NCI-H1048 (cell line): ENCODE measurements at places on chromosomes 16 and 17.

DNA sequence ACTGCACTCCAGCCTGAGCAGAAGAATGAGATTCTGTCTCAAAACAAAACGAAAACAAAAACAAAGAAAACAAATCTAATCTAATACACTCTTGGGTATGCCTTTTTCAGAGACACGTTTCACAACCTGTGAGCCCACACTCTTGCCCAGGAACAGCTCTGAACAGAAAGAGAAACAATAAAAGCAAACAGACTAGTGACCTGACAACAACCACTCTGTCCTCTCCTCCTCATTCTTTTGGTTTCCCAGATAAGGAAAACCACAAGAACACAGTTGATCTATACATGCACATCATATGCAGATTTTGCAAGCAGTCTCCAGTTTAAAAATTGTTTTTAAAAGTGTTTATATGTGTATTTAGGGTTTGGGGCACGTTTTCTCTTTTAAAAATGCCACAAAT lies 1.3 kb downstream of the MKS1 start:
- DNase-seq, result no peak

- DNase-seq, result no peak
Measured at GRCh38 chr17:12395733-12396354, 269.8 kb upstream of the MYOCD start.

GRCh38 chr16:30136971-30137605 lies 14.1 kb upstream of the MAPK3 start:
- DNase-seq, result no peak

DNA sequence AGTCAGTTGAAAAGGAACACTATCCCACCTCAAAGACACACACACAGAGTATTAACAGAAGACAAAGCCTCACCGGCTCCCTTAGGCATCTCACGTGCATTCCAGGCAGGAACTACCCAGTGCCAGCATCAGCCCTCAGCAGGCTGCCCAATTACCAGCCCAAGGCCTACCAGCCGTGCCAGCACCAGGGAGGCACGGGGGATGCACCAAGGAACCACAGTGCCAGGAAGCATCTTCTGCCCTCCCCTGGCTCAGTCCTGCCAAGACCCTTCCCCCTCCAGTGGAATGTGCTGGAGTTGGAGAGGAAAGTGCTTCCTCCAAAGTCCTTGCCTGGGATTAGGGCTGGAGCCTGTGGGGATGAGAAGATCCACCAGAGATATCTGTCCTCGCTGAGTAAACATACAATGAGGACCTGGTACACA lies 11.0 kb upstream of the KRT19 start:
- DNase-seq, result no peak

- DNase-seq, result no peak
Measured at GRCh38 chr17:17605729-17606088, 14.2 kb upstream of the PEMT start.

DNA sequence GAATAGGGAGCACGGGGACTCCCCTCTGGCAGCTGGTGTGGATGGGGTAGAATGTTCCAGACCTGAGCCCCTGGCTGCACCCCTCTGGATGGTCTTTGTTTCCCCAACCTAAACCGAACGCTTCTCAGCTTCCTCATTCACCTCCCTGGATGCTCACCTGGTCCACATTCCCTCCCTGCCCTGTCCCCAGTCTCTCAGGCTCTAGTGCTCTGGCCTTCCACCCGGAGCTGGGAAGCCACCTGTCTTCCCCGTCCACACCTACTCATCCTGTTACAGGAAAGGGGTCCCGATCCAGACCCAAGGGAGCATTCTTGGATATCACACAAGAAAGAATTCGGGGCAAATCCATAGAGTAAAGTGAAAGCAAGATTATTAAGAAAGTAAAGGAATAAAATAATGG lies 73.5 kb downstream of the CYLD start:
- DNase-seq, result no peak

DNA sequence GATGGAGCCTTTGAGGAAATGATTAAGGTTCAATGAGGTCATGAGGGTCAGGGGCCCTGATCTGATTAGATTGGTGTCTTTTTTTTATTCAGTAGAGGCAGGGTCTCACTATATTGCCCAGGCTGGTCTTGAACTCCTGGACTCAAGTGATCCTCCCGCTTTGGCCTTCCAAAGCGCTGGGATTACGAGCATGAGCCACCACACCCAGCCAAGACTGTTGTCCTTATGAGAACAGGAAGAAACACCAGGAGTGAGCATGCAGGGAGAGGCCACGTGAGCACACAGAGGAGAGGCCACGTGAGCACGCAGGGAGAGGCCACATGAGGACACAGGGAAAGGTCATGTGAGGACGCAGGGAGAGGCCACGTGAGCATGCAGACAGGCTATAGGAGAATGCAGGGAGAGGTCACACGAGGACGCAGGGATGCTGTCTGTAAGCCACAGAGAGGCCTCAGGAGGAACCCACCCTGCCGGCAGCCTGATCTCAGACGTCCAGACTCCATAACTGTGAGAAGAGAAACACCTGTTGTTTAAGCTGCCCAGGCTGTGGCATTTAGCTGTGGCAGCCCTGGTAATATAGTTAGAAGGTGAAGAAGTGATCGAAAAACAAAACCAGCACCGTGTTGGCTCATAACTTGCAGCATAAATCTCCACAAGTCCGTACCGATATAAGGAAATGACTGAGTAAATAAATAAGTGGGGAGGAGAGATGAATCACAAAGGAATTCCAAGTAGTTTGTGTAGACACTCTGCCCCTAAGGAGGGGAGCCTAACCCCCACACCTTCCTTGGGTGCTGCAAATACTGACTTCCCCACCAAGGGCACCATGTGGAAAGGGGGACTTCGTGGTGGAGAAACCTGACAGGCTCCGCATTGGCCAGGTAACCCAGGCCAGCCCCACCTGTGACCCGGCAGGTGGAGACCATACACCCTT lies 14.6 kb upstream of the CSNK1D start:
- DNase-seq, result no peak

- DNase-seq, result no peak
Measured at GRCh38 chr16:55282441-55282840, 41.6 kb upstream of the IRX6 start.

- DNase-seq, result no peak
Measured at GRCh38 chr17:75509528-75510258, 5.6 kb downstream of the CASKIN2 start.

- no peak for DNase-seq
Measured at GRCh38 chr16:71249399-71249798, 18.9 kb upstream of the HYDIN start.

GRCh38 chr17:57587193-57587969 lies 157.7 kb downstream of the CCDC182 start:
- DNase-seq, result no peak

DNA sequence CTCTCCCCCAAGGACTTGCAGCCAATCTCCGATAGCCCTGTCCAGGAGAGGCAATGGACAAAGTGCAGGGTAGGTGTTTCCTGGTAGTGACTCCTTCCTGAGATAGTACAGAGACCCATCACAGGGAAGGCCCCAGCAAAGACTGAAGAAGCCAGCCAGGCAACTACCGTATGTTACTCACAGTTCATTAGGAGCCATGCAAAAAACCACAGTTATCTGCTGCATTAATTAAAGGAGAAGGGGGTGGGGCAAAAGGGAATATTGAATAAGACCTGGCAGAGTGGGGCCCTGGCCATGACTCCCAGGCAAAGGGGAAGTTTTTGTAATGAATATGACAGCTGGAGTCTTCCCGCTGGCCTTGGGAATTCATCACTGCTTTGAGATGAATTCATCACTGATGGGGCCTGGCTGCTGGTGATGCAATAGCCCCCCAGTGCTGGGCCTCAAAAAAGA lies 2.5 kb upstream of the SLC13A2 start:
- no peak for DNase-seq

DNA sequence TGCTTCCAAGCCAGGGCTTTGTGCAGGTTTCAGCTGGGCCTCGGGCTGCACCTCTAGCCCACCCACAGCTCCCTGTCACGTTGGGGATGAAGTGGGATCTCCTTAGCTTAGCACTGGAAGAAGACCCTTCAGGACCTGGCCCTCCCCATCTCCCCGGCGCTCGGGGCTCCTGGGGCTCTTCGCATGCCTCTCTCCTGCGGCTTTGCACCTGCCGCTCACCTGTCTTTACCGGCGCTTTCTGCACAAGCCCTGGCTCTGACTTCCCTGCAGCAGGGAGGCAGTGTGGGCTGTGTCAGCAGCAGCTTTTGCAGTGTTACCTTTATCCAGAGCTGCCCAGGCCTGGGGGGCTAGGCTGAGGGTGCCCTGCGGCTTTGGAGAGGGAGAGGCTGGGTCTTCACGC lies 52.3 kb downstream of the NT5M start:
- no peak for DNase-seq

GRCh38 chr17:74448756-74449155 lies 16.9 kb downstream of the GPRC5C start:
- DNase-seq, result no peak

DNA sequence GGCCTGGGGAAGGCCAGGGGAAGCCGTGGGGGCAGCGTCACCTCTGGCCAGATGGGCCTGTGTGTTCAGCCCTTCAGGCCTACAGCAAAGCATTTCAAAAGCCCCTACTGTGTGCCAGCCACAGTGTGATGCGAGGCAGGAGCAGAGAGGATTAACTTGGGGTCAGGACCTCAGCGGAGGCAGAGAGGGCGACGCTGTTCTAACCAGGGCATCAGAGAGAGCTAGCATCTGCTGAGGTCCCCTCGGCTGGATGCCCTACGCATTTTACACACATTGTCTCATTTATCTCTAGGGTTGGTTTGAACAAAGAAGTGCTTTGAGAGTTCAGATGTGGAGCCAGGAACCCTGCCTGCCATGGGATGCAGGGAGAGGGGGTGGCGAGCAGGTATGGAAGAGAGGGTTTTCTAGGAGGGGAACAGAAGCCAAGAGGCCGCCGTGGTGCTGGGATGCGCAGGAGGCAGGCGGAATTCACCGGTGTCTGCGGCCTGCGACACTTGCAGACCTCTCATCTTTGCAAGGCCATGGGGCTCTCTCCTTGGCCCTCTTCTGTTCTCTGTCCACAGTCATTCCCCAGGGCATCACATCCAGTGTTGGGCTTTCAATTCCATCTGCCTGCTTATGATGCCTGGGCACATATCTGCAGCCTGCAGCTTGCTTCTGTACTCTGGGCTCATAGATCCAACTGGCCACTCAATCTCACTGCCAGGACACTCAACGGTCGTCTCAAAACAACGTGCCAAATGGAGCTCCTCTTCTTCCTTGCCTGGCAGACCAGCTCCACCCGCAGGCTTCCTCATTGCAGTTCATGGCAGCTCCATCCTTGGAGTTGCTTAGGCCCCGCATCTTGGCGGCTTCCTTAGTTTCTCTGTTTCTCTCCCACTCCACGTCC lies 8.1 kb upstream of the NKD1 start:
- DNase-seq, result no peak

DNA sequence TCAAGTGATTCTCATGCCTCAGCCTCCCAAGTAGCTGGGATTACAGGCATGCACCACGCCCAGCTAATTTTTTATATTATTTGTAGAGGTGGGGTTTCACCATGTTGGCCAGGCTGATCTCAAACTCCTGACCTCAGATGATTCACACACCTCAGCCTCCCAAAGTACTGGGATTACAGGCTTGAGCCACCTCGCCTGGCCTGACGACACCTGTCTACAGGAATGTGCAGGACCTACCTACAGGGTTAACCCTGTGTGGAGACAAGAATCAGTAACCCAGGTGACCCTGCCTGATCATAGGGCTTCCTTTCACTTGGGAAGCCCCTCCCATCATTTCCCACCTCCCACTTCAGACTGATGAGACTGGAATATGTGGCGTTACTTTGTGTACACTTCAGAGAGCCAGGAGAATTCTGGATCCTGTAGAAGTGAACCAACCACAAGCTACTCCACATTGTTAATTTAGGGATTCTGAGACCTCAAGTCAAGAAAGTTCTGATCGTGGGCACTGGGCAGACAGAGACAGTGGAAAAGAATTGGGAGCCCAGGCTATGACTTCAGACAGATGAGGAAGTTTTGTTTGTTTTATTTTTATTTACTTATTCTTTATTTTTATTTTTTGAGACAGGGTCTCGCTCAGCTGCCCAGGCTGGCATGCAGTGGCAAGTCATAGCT lies 5.7 kb upstream of the MILR1 start:
- no peak for DNase-seq

- no peak for DNase-seq
Measured at GRCh38 chr16:630815-631405, at the start of gene WFIKKN1. TSS of gene WFIKKN1 (plus strand) at chr16:630985. CDS start at chr16:631254, 269 bp downstream.

- DNase-seq, result no peak
Measured at GRCh38 chr16:12896562-12896961, 4.8 kb upstream of the SHISA9 start.

DNA sequence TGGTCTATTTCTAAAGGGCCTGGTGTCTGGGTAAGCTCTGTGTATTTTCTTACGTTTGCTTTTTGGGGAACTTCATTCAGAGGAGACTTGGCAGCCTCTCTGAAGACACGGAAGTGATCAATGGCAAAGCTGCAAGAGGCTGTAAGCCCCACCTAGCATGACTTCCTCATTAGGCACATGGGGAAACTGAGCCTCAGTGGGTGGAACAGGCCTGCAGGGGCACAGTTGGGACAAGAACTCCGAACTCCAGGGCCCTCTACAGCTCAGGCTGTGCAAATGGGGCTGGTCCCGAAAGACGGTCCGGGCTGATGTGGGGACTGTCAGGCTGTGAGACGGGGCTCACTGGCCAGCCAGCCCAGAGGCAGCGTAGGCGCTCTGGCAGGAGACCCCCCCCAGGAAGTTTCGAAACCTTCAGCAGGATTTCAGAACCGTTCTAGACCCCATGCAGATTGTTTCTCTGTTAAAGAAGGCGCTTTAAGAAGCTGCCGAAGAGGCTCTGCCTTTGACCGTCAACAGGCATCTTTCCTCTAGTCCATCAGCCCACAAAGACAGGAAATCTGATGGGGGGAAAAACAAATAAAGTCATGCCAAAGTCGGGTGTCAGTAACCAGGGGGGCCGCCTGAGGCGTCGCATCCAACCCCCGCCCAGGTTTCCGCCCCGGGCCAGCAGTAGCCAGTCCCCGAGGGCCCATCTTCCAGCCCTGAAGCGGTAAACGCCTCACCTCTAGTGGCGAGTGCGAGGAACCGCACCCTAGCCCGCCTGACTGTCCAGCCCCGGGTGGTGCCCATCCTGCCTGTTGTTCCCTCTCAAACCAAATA lies 79.8 kb upstream of the TBC1D3K start:
- DNase-seq, result no peak

DNA sequence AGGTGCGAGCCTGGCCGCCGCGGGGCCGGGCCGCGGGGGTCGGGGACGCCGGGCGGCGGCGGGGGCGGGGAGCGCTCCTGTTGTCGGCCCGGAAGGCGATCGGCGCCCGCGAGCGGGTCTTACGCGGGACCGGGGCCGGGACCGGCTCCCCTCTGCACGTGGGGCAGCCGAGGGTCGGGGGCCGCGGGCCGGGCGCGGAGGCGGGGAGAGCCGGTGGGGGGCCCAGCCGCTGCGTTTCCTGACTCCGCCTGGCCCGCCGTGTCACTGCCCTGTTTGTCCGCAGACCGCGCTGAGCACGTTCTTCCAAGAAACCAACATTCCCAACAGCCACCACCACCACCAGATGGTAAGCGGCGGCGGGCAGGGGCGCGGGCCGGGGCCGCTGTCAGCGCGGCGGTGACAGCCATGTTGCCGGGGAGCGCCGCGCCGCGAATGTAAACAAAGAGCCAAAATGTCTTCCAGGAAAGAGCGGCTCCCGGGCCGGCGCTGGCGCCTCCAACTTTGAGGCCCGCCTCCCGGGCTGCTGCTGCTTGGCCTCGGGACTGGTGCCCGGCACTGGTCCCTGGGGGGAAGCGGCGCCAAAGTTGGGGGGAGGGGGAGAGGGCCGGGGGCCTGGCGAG lies 586 bp downstream of the UBALD2 start:
- no peak for DNase-seq
